ENCODE measurements at places on chromosomes 11 and 22.

- DNase-seq, result no peak
Observed at GRCh38 chr11:26649884-26650283, 72.0 kb downstream of the SLC5A12 start.

- DNase-seq, result peak; percentile 37
Observed at GRCh38 chr11:134037046-134037908, 31.6 kb upstream of the JAM3 start.

DNA sequence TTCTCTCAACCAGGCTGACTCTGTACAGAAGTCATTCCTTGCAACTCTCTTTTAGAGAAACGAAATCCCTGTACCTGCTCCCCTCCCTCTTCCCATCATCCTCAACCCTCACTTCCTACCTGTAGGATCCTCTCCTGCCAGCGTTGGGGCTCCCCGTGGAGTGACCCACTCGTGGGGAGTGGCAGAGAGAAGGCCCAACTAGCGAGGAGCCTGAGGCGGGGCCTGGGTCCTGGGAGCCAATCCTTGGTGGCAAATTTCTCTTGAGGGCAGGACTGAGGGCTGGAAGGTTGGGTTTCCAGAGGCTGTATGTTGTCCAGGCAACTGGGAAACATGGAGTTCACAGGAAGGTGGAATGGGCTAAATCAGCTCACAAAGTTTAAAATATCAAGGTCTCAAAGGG lies 10.4 kb downstream of the NHERF4 start:
- DNase-seq, result no peak

DNA sequence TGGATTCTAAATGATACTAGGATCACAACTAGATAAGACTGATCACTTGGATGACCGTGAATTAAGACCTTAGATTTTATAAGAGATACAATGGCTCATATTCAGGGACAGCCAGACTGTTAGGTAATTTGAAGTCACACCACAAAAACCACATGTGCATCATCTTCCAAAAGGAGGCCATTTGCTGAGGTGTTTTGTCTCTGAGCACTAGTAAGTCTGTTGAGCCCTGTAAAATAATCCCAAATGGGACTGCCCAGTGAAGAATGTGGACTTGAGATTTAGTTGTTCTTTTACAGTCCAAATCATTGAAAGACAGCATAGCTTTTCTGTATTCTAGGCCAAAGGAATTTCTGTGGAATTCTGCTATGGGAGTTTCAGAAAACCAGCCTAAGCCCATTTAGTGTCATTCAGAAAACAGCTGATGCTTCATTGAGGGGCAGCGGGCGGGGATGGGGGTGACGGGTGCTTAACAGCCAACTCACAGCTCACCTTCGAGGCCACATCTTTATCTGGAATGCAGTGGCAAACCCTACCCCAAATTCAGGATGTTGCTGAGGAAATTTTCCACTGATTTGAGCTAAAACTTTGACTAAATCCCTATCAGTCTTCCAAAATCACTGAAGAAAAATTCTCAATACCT lies 80.1 kb upstream of the BIRC3 start:
- DNase-seq, result no peak

DNA sequence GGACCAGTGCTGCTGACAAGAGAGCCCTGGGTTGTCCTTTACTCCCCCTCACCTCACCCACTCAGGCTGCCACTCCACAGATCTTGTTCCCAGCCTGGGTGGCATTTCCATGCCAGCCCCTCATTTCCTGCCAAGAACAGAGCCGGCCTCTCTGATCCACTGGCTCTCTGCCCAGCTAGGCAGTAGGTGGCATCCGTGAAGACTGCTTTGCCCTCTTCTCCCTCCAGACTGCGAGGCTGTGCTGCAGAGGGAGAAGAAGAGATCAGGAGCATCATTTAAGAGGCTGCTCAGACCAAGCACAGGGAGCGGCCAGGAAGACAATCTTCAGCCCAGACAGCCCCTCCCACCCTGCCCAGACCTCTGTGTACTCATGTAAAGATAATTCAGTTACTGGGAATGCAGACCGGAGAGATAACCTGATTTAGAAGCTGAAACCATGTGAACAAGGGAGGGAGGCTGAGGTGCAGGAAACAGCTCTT lies 126.9 kb upstream of the NCAM1 start:
- DNase-seq, result no peak

- DNase-seq, result no peak
Observed at GRCh38 chr11:33311680-33312079, 54.5 kb downstream of the HIPK3 start.

GRCh38 chr22:46444390-46444854 lies 93.0 kb downstream of the CELSR1 start:
- DNase-seq, result no peak

- DNase-seq, result no peak
Observed at GRCh38 chr11:112655371-112655770, 305.8 kb upstream of the NCAM1 start.

DNA sequence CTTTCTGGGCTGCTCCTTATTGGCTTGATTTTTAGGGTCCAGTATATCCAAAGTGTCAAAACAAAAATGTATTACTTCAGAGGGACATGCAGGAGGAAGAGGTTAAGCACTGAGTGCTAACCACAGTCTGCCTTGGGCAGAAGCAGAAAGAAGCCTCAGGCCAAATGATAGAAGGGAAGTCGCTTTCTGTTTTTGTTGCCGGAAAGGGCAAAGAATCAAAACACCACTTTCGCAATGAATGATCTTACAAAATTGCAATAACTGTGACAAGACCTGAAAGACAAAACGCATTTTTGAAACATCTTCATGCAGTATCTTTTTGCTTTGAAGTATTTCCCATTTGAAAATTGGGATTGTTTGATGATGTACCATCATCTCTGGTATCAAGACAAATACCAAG lies 70.1 kb upstream of the PICALM start:
- no peak for DNase-seq

- no peak for DNase-seq
Observed at GRCh38 chr22:28139961-28140360, 220.9 kb upstream of the PITPNB start.

DNA sequence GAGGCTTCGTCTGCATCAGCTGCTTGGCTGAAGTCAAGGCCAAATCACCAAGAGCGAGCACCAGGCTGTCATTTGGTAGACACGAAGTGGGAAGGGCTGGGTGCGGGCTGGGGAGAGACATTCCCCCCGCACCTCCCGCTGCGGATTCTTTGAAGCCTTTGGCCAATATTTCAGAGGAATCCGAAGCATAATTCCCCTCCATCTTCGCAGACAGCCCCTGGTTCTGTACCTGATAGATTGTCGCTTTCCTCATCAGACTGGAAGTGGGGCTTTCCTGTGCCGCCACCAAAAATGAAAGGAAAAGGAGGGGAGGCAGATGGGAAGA lies 15.3 kb downstream of the BLID start:
- no peak for DNase-seq

DNA sequence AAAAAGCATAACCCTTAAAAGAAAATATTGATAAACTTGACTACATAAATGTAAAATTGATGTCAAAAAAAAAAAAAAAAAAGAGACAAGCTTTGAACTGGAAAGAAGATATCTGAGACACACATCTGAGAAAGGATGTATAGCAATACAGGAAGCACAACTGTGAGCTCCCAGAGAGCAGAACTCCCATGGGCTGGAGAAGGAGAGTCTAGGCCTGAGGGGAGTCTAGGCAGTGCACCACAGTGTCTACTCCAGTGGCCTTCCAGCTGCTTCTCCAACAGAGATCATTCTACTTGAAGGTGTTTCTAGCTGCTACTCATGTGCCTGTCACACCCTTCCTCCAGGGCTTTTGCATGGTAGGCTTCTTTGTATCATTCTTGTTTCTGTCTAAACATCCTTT lies 54.2 kb upstream of the SYT9 start:
- no peak for DNase-seq

DNA sequence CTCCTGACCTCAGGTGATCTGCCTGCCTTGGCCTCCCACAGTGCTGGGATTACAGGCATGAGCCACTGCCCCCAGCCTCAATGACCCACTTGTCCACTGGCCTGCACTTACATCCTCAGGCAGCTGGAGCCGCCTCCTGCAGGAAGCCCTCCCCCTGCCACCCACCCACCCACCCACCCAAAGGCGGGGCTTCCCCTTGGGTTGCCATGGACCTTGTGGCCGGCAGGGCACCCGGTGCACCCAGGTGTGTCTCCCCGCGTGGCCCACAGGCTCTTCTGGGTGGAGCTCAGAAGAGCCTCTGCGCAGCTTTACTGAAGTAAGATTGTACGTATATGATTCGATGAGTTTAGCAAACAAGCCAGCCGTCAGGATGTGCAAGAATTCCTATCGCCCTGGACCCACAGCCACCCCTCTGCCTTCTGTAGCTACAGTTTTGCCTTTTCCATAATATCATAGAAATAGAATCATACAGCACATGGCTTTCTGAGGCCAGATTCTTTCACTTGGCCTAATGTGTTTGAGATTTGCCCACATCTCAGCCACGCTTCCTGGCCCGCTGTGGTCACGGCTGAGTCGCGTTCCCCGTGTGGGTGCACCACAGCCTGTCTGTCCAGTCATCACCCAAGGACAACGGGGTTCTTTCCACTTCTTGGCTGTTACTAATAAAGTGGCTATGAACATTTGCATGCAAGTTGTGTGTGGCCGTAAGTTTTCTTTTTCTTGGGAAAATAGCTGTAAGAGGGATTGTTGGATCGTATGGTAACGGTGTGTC lies 5.3 kb upstream of the BRSK2 start:
- no peak for DNase-seq

- DNase-seq, result no peak
Observed at GRCh38 chr11:28838741-28839140, 730.6 kb downstream of the METTL15 start.

DNA sequence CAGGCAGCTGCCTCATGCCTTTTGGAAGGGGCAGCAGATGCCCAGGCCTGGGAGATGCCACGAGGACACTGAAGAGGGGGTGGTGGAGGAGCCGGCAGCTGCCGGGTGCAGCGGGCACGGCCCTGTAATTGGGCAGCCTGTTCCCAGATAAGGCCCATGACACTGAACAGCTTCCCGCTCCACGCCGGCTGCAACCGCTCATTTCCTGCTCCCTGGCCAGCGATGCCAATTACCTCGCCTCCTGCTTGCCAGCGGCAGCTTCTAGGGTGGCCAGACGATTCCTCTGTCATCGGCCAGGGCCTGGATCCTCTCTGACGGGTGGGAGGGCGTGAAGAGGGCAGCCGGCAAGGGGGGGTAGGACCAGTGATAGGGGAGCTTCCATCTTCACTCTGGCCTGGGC lies 22.8 kb downstream of the FLRT1 start:
- no peak for DNase-seq

DNA sequence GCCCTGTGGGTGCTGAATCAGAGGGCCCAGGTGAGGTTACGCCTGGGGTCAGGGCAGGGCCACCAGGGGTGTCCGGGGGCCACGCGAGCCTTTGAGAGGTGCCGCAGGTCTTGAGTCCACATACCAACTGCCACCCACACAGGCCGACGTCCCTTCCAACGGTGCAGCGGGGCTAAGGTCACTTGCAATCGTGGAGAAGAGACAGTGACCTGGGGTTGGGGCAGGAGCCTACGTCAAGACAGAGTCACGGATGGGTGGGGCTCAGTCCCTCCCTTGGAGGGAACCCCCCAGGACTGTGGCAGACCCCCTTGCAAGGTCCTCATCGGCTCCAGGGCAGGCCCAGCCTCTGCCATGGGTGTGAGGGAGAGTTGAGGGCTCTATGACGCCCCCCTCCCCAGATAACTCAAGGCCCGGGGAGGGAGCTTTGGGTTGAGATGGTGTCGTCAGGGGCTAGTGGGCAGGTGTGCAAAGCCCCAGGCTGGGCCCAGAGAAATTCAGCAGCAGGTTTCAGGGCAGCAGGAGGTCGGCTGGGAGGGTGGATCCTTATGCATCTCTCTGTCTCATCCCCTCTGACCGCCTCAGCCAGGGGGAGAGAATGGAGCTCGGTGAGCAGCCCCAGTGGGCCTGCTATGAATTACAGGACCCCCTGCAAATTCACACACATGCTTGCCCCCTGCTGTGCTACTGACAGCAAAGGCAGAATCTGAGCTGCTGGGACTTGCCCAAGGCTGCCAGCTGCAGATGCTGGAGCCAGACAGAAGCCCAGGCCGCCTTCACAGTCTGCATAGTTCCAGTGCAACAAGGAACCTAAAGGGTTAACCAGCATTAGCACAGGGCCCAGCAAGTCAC lies 60.0 kb downstream of the MYEOV start:
- no peak for DNase-seq

DNA sequence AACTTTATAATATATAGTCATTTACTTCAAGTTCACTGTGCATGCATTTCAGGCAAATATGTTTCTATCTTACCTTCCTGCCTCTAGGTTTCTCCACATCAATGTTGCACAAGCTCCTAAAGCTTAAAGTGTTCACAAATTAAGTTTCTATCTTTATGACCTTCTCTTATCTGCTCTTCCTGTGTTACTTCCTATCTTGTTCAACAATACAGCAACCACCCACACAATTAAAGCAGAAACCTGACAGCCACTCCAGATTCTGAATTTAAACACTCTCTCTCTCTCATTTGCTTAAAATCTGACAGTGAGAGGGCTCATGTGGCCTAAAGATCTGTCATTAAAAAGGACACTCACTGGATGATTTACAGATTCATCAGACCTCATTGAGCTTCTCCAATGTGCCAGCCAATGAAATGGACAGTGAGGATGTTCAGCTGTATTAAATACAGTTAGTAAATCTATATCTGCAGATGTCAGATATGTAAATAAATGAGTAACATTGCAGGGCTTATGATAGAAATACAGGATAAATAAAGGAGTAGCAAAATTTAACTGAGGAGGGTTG lies 10.9 kb downstream of the PDGFD start:
- no peak for DNase-seq

GRCh38 chr22:38452373-38453065 lies 2.5 kb downstream of the KCNJ4 start:
- DNase-seq, result no peak

GRCh38 chr22:41401781-41402648 lies 20.3 kb downstream of the TEF start:
- DNase-seq, result no peak

- no peak for DNase-seq
Observed at GRCh38 chr11:117473481-117474091, 145.9 kb downstream of the CEP164 start.

DNA sequence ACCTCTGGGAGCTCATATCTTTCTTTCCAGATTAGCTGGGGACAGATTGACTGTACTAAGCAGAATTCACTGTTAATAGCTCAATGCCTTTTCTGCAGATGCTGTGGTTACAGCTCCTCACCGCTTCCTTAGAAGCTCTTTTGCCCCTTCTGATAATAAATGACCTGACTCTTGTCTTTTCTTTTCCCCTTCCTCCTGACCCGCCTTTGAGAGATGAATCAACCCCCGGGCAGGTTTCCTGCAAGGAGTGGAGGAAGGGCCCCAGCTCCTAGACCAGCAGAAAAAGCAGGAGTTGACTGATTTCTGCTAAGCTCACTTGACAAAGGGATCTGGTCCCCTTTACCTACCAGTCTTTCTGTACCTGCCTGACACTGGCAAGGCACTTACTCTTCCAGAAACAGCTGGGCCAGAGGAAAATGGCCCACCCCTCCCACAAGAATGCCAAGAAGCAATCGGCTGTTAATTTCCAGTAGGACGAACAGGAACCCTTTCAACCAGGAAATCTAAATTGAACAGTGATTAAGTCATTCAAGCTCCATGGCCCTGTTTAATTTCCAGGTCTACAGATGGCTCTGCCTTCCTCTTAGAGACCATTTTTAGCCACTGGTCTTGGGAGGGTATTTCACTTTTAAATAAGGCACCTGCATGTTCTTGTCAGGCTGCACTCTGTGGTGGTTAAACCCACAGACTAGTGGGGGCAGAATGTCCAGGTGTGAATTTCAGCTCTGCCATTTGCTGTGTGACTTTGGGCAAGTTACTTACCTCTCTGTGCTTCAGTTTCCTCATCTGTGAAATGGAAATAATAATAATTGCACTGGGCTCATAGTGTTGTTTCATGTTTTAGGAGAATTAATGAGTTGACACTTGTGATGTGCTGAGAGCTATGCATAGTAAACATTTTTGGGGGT lies 67.5 kb downstream of the PRR5L start:
- DNase-seq, result no peak
